ENCODE measurements at places on chromosomes 13 and 19.

- peak; percentile 42 for ATAC-seq
These were observed 33.8 kb downstream of the COL4A2 start for GRCh38 chr13:110340812-110341444.

DNA sequence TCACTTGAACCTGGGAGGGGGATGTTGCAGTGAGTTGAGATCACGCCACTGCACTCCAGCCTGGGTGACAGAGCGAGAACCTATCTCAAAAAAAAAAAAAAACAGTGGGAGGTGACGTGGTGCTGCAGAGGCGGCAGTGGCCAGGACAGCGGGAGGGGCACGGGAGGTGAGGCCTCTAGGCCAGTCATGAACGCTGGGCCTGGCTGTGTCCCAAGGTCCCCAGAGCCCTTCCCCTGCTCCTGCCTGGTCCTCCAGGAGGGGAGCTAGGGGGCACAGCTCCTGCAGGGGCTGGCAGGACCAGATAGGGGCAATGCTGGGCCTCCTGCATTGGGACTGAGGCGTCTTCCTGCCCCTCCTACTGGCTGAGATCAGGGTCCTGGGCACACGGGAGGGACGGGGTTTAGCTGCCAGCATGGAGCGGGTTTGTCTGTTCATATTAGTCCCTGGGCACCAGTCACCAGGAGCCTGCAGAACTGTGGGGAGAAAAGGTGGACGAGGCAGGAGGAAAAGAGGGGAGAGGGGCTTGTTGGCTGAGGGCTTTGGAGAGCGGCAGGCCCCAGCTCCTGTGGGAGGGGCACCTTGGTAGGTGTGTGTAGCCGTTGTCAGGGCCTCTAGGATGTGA lies 4.5 kb downstream of the MAP2K7 start:
- ATAC-seq, result no peak

DNA sequence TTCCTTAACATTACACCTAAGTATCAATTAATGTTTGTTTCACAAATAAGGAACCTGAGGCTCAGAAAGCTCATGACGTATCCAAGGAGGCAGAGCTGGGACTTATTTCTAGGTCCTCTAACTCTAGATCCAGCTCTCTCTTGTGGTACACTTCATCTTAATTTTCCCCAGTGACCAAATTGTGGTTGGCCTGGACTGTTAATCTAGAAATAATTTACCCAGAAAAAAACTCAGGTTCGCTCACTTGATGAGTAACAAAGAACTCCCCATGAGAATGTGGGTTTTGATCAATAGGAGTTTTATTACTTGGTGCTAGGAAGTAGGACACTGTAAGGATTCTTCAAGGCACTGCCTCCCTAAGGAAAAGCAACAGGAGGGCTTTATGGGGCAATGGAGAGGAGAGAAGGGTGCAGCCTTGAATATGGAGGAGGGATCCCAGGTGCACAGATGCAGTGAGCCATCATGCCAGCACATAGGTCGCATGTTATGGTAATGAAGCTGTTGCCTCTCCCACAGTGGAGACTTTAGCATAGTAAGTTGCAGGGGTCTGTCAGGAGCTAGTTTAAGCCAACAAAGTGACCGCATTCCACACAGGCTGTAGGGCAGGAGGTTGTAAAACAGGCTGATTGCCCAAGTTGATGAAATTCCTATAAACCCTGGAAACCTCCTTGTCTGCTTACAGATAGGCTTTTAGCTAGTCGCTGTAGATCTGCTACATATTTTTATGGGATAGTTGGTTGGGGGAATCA lies 14.7 kb downstream of the RAP2A start:
- ATAC-seq, result no peak

DNA sequence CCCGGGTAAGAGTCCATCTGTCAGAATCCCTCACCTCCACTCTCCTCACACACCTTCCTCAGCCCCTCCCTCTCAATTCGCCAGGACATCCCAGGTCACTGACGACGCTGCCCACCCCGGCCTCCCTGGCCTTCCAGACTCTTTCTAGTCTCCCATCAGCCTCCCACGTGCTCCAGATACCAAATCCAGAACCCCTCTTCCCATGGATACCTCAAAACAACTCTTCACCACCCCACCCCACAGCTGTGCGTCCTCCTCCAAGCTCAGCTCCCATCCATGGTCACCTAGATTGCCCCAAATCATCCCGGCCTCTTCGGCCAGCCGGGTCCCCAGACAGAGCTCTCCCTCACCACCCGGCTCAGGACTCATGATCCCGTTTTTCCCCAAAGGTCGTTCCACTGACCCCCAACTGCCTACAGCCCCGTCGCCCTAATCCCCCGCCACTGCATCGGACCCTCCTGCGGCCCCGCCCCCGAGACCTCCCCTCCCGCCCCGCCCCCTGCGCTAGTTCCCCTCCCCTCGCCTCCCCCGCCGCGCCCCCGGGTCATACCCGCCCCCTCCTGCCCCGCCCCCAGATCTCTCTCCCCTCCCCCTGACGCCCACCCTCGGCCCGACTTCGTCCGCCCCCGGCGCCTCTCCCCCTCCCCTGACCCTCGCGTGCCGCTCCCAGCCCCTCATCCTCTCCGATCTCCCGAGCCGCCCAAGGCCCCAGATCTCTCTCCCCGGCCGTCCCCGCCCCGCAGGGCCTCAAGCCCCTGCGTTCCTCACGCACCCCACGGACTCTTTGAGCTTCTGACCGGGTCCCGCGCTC lies 546 bp downstream of the UBXN6 start:
- ATAC-seq, result peak; percentile 45

GRCh38 chr13:113622791-113623490 lies 35.1 kb downstream of the ATP4B start:
- no peak for ATAC-seq

- ATAC-seq, result no peak
These were observed 195.9 kb downstream of the VWA8 start for GRCh38 chr13:41765020-41765419.

DNA sequence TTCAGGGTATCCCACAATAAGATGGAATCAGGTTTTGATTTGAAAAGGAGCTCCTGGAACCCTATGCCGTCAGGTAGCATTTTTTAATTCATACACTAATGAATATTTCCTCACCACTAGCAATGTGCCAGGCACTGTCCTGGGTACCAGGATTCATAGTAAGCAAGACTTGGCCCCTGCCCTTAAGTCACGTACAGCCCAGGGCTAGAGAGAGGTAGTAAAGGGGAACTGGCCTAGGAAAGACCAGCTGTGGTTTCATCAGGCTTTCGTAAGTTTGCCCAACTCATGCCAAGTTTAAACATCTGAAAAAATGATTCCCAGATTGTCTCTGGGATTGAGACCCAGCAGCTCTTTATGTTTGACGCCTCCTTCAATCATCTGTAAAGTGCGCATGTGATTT lies 45.9 kb upstream of the AMER2 start:
- ATAC-seq, result no peak

GRCh38 chr13:25575562-25575961 lies 203.8 kb downstream of the ATP8A2 start:
- ATAC-seq, result no peak

Data from stimulated activated memory B cell treated with anti-CD40 and anti-IgM and Interleukin-4, amounts not matched to agents 10 μg/mL and 1 μg/mL and 100 μg/mL, for 72 hours (primary cell).